WTC11 (cell line): ENCODE measurements at places on chromosomes 12 and 14. TPM values are rescaled to one million over a fixed set of nuclear protein-coding genes. Genes with fewer than 3 reads are reported as not detected.

DNA sequence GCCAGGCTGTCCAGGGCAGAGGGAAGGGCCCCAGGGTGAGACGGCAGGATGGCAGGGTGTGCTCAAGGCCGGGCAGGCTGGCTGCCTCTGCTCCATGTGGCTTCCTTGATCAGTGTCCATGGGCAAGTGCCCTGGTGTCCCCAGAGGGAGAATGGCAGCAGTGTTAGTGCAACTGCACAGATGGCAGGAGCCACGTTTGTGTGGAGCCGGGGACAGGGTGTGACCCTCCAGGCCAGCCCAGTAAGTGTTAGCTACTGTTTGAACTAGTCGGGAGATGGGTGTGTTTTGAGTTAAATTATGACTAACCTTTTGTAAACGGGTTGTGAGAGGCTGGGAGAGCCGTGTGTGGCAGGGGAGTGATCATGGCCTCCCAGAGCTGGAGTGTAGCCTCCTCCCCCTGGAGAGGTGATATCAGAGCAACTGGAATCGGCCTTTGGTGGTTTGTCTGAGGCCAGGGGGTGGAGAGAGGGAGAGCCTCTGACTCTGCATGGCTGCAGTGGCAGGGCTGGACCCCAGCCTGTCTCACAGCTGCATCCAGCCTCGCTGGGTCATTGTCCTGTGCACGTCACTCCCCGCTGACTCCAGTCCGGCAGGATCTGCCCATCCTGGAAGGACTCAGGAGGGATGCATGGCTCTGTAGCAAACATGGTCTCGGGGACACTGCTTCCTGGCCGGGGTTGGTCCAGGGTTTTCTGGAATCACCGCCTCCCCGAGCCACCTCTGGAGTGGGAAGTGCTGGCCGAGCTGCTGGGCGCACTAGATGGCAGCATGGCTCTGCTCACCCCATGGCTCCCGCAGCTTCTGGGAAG is 27.8 kb downstream of the AACS start:
- no peak for DNase-seq
- H3K4me1 ChIP-seq = 0 out of 2 replicates have a peak, but pooled peaks cover 3% of the 10 kb centered on the region
- no peaks in the 10 kb centered on the region for H3K27me3 ChIP-seq
- H3K27ac ChIP-seq = peak overlapping the region; percentile 78
- no peak overlapping the region for H3K4me3 ChIP-seq

DNA sequence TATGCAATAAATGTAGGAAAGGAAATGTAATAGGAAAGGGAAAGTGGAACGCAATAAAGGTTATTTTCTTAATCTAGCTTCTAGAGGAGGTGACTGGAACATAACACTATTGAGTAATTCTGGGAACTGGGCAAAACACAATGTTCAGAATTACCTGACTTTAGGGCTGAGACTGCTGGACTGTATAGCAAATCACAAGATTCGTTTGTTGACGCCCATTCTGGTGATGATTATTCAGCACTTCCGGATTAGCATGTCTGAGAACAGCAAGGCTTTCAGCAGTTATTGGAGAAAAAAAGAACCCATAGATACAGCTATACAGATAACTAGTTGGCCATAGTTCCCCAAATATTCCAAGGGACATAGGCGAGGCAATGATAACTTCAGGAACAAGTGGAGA is 2.3 kb upstream of the KLRD1 start:
- H3K36me3 ChIP-seq = peaks cover 14% of the 10 kb centered on the region
- H3K27ac ChIP-seq = no peak overlapping the region
- H3K27me3 ChIP-seq = no peaks in the 10 kb centered on the region
- no peak overlapping the region for H3K4me3 ChIP-seq
- no peak for DNase-seq

DNA sequence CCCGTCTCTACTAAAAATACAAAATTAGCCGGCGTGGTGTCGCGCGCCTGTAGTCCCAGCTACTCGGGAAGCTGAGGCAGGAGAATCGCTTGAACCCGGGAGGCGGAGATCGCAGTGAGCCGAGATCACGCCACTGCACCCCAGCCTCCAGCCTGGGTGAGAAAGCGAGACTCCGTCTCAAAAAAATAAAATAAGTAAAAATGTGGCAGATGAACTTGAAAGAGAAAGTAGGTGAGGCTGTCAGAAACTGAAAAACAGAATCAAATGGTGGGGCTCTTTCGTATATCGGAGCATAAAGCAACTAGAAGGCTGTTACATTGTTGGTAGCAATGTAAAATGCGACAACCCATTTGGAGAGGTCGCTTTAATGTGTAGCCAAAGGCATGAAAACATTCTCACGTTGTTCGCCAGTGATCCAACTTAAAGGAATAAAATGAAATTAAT is 767 bp upstream of the CCNT1 start:
- peak overlapping the region; percentile 98 for H3K27ac ChIP-seq
- peaks cover 30% of the 10 kb centered on the region for H3K36me3 ChIP-seq
- H3K4me3 ChIP-seq = peak overlapping the region; percentile 91
- H3K4me1 ChIP-seq = peaks cover 12% of the 10 kb centered on the region
- peaks cover 13% of the 10 kb centered on the region; the same call in 1 of the 2 replicates for H3K27me3 ChIP-seq

- H3K27ac ChIP-seq = no peak overlapping the region
- no peaks in the 10 kb centered on the region for H3K27me3 ChIP-seq
- no peak for DNase-seq
- H3K36me3 ChIP-seq = peaks cover 9% of the 10 kb centered on the region; the same call in 1 of the 2 replicates
- no peak overlapping the region for H3K4me3 ChIP-seq
Measured at GRCh38 chr12:124190312-124191023, 104.4 kb upstream of the RFLNA start.

DNA sequence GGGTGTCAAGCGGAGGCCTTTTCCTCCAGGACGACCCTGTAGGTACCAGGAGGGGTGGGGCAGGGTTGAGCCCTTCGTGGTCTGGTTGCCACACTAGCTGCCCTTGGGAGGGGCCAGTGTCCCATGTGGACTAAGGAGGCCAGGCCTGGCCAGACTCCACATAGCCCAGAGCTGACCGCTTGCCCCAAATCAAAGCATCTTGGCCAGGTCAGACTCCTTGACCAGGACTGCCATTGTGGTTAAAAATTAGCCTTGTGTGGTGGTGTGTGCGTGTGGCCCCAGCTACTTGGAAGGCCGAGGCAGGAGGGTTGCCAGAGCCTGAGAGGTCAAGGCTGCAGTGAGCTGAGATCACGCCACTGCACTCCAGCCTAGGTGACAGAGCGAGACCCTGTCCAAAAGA is 24.8 kb downstream of the ALDH2 start:
- no peak overlapping the region for H3K4me3 ChIP-seq
- peaks cover 20% of the 10 kb centered on the region for H3K36me3 ChIP-seq

GRCh38 chr14:68683326-68683725 is 109.5 kb downstream of the ZFP36L1 start:
- no peaks in the 10 kb centered on the region; the same call in 1 of the 2 replicates for H3K27me3 ChIP-seq
- H3K36me3 ChIP-seq = no peaks in the 10 kb centered on the region; the same call in 1 of the 2 replicates
- no peak overlapping the region for H3K4me3 ChIP-seq
- DNase-seq = no peak
- peaks cover 32% of the 10 kb centered on the region for H3K4me1 ChIP-seq

DNA sequence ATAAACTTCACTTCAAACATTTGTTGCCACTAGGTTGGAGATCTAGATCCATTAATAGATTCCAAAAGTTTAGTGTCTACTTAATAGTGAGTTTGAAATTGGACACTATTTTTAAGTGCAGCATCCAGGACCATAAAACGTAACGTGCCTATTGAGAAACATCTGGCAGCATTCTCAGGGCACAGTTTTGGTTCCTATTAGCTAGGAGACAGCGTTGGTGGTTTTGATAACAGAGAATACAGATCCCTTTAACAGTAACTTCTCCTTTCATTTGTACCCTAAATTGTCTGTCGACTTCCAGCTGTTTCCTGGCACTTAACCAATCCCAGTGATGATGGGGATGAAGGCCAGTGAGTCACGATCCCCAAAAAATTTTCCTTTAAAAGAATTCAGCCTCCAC is 25.8 kb downstream of the KCNK10 start:
- no peak for DNase-seq
- H3K4me1 ChIP-seq = no peaks in the 10 kb centered on the region
- peaks cover 2% of the 10 kb centered on the region; the same call in 1 of the 2 replicates for H3K27me3 ChIP-seq
- H3K36me3 ChIP-seq = no peaks in the 10 kb centered on the region
- H3K27ac ChIP-seq = no peak overlapping the region

Gene KLHL33
- 0.07 to 0.18 TPM (median 0.17 TPM) in 3 replicates for total RNA-seq

Gene MGAT2
- total RNA-seq = 24.5 to 27.7 TPM (median 25.2 TPM) in 3 replicates

Gene TAS2R20
- total RNA-seq = 0.73 to 0.81 TPM (median 0.73 TPM) in 3 replicates
